Thymus (tissue), 14 donors: ENCODE measurements at places on chromosomes 16 and 17.

DNA sequence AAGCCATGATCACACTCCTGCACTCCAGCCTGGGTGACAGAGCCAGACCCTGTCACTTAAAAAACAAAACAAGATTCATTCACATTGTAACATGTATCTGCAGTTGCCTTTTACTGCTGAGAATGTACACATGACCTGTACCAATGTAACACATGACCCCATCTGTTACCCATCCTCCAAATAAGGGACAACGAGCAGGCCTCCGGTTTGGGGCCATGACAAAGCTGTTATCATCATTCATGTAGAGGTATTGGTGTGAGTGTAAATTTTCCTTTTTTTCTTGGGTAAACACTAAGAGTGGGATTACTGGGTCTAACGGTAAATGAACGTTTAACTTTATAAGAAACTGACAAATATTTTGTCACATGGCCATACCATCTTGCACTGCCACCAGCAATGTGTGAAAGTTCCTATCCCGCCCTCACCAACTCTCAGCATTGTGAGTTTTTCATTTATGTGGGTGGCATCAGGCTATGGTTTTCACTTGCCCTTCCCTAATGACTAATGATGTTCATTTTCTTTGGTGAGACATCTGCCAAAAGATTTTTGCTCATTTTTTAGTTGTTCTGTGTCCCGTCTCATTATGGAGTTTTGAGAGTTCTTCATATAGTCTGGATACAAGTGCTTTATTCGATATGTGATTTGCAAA, 145.5 kb downstream of the C16orf78 start:
- no peak for DNase-seq

DNA sequence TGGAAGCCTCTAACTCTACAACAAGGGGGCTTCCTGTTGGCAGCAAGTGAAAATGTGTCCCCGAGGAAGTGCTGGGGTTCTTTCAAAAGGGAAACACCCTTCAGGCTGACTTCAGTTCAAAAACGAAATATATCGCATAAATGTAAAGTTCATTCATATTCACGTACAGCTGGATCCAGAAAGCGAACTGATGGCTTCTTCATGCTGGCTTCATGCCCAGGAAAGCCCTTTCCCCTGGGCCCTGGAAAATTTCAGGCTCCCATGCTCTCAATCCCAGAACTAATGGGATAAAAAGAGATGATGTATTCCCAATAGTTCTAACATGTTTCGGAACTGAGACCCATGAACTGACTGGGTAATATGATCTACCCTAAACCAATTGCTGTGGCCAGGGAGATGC, 104.7 kb upstream of the CDH13 start:
- no peak for DNase-seq

GRCh38 chr17:74190154-74190553, 13.3 kb upstream of the RPL38 start:
- no peak for DNase-seq

DNA sequence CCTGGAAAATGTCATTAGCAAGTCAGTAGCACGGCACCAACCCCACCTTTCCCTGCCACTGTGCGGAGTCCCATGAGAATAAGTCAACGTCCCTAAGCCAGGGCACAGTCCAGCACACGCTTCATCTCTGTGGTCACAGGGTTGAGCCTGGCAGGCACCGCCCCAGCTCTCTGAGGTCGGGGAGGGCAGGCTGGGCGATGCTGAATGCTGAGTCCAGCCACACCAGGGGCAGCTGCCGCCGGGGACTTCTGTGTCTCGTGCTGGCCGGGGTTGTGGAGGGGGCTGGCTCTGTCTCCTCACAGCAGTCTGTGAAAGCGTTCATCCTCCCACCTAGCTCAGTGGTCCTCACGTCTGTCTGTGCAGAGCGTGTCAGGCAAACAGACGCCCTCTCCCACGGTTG, 53.2 kb downstream of the BANP start:
- no peak for DNase-seq

DNA sequence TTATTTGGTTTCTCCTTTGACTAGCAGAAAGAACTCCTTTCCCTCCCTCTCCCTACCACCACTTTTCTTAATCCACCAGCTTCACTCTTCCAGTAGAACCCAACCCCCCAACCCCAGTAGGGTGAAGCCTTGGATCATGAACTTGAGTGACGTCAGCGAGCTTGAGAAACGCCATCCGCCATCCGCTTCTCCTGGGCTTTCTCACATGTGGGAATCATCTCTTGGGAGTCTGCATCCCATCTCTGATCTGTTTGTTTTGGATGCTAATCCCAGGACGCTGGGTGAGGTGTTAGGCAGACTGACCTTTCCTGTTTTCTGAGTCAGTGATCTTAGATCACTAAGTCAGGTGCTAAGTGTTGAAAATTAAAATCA, 16.0 kb upstream of the SOX9 start:
- DNase-seq: no peak

GRCh38 chr17:18025945-18026776, 12.8 kb downstream of the ATPAF2 start:
- DNase-seq: no peak

DNA sequence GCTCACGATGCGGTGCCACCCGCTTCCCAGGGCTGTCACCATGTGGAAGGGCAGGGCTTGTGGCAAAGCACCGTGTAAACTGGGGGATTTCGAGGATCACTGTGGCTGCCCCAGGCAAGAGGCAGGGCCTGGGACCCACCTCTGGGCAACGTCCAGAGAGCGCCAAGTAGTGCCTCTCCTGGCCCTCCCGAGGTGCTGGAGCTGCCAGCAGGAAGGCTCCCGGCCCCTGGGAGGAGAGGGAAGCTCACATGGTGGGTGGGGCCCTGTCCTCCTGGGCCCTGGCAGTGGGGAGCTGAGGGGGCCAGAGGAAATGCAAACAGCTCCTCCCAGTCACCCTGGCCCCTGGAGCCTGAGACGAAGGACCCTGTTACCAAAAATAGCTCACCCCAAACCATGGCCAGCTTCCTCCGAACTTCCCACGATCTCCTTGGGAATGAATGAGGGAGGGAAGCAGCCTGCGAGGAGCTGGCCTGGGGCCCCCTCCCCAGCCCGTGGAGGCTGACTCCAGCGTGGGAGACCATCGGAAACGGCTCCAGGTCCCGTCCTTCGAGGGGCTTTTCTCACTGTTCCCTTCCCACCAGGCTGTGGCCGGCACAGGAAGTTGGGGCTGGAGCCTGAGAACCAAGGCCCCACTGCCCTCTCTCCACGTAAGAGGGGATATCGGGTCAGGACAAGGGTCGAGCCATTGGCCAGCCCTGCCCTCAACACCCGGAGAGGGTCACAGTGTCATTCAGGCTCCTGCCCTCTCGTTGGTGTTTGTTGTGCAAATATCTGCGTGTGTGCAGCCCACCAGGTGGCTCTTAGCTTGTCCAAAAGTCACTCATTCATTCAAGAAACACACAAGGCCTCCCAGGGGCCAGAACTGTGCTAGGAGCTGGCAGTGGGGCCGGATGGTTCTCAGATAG, 17.7 kb downstream of the VASN start:
- DNase-seq: no peak

DNA sequence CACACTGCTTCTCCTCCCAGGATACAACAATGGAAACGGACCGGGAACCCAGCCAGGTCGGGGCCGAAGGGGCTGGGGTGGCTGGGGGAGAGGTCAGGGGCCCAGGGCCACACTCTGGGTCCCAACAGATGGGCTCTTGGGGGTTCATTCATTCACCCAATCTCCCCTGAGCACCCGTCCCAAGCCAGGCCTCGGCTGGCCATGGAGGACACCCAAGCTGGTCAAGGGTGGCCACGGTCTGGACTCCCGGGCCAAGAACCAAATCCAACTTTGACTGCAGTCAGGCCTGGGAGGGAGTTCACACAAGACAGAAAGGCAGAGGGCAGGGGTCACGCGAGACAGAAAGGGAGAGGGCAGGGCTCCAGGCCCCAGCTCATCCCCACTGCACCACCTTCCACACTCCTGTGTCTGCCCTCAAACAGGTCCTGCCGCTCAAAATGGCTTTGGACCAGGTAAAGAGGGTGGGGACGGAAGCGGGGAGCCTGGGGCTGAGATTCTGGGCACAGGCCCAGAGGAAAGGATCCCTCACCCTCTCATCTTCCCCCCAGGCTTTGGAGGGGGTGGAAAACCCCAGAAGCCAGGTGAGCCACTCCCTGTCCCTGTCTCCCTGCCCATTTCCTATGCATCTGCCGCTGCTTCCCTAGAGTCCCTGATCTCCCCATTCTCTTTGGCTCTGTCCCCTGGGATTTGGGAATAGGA, 12.3 kb upstream of the PKMYT1 start:
- no peak for DNase-seq

GRCh38 chr17:45284176-45285140, 22.6 kb upstream of the SPATA32 start:
- DNase-seq: peak; percentile 34

GRCh38 chr16:9050102-9050830, 41.2 kb upstream of the HAPSTR1 start:
- no peak for DNase-seq

GRCh38 chr17:35218915-35219314, 24.0 kb upstream of the SLFN5 start:
- no peak for DNase-seq

DNA sequence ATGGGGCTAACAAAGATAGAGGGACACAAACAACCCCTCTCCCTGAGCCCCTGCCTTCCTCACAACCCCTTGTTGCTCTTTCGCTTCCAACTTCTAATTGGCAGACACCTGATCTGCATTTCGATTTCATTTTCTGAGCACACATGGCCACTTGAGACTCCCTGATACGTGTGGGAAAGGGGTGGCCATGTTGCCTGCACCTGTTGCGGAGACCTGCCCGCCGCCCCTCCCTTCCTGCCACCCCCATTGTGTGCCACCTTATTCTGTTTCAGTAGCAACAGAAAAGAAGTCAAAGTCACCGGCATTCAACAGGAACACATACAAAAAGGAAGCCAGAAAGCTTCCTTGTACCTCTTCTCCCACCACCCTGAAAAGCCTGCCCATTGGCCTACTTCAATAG, 254.7 kb upstream of the SOX9 start:
- no peak for DNase-seq

- DNase-seq: peak; percentile 38
Measured at GRCh38 chr17:6843241-6843880, 11.8 kb upstream of the TEKT1 start.

GRCh38 chr16:58507195-58507962, 7.4 kb downstream of the NDRG4 start:
- no peak for DNase-seq

DNA sequence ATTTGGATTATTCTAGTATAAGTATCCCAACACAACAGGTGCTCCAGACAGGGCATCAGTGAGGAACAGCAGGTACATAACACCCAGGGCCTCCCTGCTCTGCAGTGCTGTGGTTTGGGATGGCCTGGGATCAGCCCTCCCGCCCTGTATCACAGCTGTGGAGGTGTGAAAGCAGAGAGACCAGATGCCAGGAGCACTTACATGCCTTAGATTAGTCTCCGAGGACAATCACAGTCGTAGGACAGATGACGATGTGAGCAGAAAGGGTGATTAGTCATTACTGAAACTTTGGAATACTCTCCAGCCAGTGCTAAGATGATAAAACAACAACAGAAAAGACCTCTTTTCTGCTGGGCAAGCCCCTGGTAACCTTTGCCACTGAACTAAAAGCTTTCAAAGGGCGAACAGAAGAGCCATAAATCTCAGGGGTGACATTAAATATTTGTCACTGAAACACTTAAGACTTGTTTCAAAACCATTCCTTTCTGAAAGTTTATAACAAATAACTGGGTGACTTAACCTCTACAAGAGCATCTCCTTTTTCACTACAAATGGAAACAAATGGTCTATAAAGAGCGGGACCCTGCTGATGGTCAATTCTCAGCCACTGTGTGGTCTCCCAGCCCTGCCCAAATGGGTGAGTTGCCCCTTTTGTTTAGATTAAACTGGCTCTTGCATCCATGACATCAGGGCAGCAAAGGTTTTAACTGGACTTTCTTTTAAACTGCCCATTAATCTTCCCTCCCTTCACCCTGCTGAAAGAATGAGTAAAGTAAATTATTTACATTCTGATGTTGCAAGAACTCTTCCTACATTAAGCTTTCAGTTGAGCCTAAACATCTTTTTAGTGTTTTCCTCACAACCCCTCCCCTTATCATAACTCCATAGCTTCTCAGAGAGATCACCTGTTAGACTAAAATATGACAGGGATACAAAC, 183.1 kb upstream of the COX10 start:
- no peak for DNase-seq

GRCh38 chr17:64106918-64107317, 23.0 kb downstream of the ERN1 start:
- no peak for DNase-seq

- no peak for DNase-seq
Measured at GRCh38 chr17:6753006-6753445, 2.8 kb upstream of the XAF1 start.

DNA sequence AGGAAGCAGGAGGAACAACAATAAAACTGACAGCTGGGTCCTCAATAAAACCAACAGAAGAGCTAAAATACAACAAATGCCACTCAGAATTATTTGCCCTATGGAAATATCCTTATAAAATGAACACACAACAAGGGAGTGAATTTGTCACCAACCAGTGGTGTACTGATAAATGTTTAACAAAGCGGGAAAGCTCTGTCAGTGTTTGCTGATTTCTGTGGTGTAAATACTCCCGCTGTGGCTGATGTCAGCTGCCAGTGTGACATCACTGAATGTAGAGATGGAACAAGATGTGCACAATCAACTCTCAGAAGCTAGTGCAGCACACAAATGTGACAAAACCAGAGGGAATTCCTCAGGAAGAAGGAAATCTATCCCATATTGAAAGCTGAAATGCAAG, 51.9 kb downstream of the CDYL2 start:
- no peak for DNase-seq
